Mesothelial cell of epicardium (in vitro differentiated cells): ENCODE measurements at places on chromosomes 16 and 17.

GRCh38 chr16:57025941-57026777 lies 36.8 kb downstream of the NLRC5 start:
- DNase-seq: no peak

DNA sequence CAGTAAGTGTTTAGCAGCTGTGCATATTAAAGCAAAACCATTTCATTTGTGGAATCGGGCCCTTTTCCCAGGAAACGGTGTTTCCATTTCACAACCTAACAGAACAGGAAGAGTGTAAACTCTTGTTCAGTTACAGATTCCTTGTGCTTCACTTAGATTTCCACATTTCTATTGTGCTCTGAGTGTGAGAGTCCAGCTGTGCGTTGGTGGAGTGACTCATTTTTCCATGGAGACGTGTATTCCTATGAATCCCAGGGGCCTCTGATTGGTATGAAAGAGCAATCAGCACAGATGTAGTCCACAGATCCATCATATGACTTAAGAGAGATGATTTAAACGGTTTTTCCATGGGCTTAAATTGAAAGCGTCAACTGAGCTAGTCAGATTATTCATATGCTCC lies 13.3 kb upstream of the CAVIN1 start:
- DNase-seq: no peak

DNA sequence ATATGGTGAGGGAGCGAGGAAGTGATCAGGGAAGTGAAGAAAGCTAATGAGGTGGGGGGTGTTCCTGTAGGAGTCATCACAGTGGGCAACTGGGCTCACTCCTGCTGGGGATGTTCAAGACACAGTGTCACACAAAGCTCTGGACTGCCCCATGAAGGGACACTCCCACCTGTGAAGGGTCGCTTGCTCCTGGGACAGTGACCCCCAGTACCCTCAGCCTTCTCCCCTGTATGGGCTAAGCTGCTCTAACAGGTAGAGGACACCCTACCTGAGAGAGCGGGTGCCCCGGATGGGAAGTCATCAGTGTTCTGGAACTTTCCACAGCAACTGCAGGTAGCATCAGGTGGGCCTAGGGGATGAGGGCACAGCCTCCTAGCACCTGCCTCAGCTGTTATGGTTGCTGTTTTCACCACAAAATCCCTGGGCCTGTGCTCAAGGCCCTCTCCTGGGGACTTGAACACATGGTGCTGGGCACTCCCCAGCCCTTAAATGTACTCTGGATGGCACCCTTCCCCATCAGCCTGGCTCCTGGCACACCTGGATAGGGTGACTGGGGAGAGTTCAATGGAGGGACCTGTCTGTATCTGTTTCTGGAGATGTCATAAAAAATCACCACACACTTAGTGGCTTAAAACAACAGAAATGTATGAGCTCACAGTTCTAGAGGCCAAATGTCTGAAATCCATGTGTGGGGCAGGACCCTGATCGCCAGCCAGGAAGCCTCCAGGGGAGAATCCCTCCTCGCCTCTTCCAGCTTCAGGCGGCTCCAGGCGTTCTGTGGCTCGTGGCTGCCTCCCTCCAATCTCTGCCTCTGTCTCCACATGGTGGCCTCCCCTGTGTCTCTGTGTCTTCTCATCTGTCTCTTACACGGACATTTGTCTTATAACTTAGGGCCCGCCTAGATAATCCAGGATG lies 104.0 kb upstream of the CDH5 start:
- DNase-seq: peak; percentile 37

DNA sequence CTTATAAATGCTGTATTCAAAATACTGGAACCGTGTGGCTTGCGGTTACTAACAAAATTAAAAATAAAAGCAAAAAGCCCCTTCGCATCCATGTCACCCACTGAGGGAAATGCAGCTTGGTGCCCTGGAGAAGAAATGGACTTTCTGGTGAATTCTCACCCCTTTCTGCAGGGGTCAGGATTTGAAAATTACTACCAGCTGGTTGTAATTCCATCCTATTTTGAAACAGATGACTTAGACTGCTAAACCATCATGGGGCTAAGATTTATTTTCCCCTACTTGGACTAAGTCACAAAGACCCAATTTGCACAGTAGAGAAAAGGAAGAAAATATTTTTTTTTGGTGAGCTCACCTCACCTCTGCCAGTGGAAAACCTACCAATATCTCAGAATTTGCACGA lies 111.4 kb upstream of the MYOCD start:
- DNase-seq: no peak

DNA sequence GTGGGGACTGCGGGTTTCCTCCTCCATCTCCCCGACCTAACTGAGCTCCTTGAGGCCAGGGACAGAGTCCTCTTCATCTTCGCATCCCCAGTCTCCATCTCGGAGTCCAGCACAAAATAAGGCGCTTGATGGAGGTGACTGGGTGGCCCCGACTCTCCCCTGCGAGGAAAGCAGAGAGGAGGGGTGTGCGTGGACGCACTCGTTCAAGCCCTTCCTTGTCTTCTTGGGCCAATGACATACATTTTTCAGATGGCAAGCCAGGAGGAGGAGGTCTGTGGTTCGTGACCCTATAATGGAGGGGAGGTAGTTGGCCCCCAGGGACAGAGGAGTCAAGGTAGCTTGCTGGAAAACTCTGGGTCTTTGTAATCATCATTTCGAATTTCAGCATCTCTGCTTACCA lies 17.2 kb downstream of the CRISPLD2 start:
- DNase-seq: no peak
